ENCODE measurements at places on chromosomes 5 and 9.

- no peak for DNase-seq
Observed at GRCh38 chr9:98364086-98364485, 108.6 kb upstream of the TBC1D2 start.

- no peak for DNase-seq
Observed at GRCh38 chr5:147712019-147712418, 70.5 kb downstream of the JAKMIP2 start.

DNA sequence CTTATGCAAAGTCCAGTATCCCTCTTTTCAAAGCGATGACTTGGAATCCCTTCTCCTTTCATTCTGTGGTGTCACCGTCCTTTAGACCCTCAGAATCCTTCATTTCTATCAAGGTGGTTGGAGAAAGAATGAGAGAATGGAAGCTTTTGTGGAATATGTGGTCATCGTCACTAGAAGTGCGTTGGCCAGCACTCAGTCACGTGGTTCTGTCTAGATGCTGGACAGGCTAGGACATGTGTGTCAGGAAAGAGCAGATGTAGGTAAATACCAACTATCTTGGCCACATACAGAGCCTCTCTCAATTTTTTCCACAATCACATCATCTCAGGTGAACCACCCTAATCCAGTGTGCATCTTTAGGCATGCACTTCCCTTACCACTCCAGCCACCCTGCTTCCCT, 206.0 kb downstream of the ARRDC3 start:
- no peak for DNase-seq

GRCh38 chr5:54885636-54886035, 99.8 kb downstream of the ESM1 start:
- no peak for DNase-seq

DNA sequence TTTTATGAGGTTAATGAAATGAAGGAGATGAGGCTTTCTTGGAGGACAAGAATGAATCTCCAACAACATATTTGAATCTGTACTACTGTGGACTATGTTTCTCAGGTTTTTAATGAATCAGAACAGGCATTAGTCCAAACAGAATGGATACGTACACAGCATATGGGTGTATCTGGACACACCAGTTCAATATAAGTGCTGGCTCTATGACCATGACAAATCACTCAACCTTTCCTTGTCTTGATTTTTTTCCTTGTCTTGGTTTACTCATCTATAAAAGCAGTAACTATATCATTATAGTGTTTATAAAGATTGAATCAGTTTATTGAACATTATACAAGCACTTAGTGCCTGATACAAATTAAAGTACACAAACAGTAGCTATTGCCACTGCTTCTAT, 104.1 kb downstream of the AP3B1 start:
- no peak for DNase-seq

- no peak for DNase-seq
Observed at GRCh38 chr5:51484326-51484725, 101.1 kb downstream of the ISL1 start.

- DNase-seq, result no peak
Observed at GRCh38 chr5:139403418-139403786, 487 bp downstream of the SPATA24 start.

DNA sequence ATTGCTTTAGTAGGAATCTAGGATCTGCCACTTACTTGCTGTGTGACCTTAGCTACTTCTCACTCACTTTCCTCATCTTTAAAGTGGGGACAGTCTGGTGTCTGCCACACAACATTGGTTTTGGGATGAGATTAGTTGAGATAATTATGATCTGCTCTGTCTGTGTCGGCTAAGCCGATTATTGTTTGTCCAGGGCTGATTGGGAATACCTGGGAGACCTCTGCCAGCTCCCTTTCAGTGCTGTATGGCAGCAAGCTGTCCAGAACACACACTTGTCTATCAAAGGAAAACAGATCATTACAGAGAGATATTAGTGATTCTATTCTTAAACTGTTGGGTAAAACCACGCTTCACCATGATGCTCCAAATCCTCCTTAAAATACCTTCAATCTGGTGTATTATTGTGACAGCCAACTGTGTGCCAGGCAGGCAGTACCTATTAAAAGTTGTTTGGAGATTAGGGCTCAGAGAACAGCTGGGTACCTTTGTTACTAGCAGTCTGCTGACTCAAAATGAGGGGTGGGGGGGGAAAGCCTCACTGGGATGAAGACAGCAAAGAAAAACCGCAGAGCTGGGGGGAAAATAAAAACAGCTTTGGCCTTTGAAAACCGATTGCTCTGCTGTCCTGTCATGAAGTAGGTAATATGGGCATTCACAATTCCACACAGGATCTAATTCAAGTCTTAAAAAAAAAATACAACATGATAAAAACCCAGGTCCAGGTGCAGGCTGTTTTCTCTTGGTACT, 458.4 kb upstream of the C9orf72 start:
- no peak for DNase-seq

GRCh38 chr9:12230708-12231107, 462.5 kb upstream of the TYRP1 start:
- DNase-seq, result no peak

DNA sequence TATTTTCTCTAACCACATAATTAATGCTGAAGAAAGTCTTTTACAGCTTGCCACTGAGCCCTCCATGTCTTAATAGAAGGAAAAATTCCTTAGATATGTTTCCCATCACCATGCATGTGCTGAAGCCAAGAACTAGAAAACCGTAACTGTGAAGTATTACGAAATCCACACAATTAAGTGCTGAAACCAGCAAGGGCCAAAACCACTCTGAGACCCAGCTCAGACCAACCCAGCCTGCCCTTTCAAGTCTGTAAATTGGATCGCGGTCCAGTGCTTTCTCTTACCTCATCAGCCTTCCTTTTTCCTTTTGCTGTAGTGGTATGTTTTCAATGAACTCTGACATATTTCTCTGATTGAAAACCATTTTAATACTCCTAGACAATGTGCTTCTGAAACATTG, 26.3 kb downstream of the SEMA5A start:
- no peak for DNase-seq

DNA sequence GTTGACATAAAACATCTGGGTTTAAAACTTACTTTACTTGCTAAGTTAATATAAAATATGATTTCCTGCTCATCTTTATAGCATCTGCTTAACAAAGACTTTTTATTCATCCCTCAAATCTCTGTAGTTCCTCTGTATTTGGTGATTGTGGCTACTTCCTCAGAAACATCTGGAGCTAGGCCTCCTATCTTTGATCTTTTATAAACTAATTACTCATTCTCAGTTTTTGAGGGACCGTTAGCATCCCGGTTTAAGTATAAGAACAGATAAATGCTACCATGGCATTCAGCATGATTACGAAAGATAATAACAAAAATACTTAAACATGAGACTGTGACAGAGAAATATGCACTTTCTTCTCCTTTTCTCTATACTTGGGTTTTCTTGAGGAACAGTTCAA, 85.3 kb downstream of the SLC38A9 start:
- no peak for DNase-seq

GRCh38 chr5:13511442-13511841, 433.0 kb downstream of the DNAH5 start:
- no peak for DNase-seq

DNA sequence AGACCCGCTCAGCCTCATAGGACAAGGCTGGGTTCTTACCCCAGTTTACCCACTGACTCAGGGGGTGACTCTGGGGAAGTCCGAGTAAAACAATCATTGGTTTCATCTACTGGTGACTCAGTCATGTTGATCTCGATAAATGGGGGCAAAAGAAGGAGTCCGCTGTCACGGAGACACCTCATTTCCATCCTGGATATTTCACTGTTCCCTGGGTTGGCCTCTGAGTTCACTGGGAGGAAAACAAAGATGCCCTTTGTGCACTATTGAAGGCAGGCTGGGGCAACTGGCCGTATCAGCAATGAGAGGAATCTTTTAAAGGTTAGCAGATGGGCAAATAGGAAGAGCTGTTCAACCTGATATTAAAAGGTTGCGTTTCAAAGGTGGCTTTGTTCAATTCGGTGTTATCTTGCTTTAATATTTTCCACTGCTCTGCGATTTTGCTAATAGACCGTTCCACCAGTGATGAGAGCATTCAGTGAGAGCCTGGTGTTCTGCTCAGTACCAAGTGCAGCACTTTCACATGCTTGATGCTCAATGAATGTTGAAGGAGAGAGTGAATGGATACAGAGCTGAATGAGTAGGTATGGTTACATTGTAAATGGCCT, 110.2 kb upstream of the EGFLAM start:
- no peak for DNase-seq

- no peak for DNase-seq
Observed at GRCh38 chr5:139415221-139415861, 11.5 kb upstream of the SPATA24 start.

DNA sequence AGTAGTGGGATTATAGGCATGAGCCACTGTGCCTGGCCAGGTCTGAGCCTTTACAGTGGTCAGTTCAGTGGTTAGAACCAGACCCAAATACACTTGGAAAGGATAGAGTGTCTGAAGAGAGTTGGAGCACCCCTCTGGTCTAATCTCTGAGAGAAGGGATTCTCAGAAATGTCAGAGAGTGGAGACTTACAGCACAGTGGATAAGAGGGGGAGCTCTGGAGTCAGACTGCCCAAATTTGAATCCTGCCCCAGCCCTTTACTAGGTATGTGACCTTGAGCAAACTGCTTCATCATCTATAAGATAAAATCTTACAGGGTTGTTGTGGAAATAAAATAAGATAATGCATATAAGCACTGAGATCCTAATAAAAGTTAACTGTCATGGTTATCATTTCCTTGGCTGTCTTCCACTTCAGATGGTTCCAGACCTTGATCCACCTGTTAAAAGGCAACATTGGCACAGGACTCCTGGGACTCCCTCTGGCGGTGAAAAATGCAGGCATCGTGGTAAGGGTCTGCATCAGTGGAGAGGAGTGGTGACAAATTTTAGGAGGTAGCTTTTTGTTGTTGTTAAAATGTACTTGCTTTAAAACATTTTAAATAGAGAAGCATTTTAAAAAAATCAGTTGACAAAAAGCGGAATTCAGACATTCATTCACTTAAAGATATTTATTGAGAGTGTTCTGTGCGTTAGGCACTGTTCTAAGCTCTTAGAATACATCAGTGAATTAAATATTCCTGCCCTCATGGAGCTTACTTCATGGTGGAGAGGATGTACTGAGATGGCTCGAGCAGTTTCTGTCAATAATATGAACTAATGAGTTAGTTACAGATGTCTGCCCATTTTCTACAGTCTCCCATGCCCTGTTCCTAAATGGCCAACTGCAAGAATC, 16.0 kb downstream of the SLC36A1 start:
- DNase-seq, result no peak

GRCh38 chr9:108045851-108046250, 556.3 kb upstream of the KLF4 start:
- no peak for DNase-seq

GRCh38 chr5:151154931-151155774, 2.4 kb downstream of the ANXA6 start:
- peak; percentile 44 for DNase-seq

DNA sequence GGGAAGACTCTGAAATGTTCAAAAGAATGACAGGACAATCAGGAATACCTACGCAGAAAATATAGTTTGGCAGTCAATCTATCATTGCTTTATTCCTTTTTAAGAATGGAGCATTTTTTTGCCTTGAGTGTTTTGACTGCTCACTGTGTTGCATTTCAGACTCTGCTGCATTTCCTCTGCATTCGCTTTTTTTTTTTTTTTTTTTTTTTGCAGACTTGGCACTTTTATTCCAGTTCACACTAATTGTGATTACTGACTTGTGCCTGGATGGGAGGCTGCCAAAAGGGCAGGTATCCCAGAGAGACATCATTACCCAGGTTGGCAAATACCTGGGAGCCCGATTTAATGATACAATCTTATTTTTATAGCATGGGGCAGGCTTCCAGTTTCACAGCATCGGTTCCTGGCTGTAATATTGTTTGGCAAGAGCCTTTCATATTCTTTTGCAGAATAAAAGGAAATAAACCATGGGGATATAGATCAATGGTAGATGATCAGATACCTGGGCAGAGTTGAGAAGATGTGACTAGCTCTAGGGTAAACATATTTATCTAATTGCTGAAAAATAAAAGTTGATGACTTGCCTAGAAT, 1132.6 kb downstream of the MAT2B start:
- DNase-seq, result no peak

DNA sequence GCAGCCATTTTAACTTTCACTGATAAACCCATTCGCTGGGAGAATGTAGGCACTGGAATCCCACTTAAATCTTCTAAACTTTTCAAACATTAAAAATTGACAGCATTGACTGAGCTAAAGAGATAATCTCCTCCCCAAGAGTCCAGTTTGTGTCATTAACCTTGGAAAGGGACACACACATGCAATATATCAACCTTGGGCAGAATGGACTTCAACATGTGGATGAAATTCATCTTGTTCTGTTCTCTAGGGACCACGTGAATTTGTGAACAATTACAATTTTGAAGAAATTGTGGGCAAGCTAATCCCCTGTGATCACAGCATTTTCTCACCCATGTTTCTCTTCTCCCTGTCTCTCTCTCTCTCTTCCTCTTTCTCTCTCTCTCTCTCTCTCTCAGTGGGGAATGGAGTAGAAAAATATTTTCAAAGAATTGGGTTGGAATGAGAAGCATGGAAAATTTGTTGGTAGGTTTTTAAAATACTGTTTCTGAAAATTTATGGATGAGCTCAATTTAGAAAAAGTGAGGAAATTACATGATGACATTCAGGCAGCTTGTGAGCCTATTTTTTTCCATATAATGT, 553.7 kb downstream of the EBF1 start:
- no peak for DNase-seq

DNA sequence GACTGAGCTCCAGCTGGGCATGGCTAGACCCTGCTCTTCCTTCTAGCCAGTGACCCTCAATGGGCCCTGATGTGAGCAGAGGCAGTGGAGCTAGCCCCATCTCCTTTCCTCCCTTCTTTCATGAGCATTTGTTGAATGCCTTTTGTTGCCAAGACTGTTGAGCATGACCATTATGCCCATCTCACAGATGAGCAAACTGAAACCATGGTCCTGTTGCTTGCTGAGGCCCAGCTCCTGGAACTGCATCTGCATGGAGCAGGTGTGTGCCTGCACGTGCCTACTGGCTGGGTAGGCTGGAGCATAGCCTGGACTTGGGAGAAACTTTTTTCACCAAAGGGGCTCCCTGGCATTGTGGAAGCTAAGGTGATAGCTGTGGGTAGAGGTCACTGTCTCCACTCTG, 3.0 kb upstream of the WNK2 start:
- DNase-seq, result no peak

DNA sequence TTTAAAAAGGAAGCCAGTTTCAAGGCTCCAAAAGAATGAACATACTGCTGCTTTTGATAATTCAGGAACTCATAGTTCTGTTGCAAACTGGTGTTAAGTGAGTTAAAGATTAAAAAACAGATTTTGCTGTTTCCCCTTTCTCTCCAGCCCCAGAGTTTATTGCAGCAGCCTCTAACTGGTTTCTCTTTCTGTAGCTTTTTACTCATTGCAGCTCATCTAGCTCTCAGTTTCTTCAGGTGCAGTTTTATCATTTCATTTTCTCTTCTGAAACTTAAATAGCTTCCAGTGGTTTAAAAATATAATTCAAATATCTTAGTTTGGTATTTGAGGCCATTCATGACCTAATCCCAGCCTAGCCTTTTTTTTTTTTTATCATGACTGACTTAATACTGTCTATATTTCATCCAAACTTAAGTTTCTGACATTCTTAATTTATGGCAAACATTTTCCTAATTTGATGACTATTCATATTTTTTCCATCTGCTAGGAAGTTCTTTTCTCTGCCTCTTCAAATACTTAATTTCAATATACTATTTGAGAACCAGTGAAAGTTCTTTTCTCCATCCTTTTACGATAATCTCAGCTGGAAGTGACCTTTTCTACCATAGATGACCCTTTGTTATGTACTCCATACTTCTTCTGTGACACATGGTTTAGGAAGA, 252.7 kb upstream of the GRIA1 start:
- DNase-seq, result no peak

- DNase-seq, result no peak
Observed at GRCh38 chr9:81417299-81417675, 272.1 kb downstream of the TLE1 start.

GRCh38 chr9:68913054-68913453, 100.9 kb downstream of the PRKACG start:
- DNase-seq, result no peak

Data from T-helper 9 cell (primary cell).